ENCODE measurements at places on chromosomes 11 and 22.

- DNase-seq = no peak
These were observed at the start of gene OVOL1 for GRCh38 chr11:65786786-65787636. Gene OVOL1, plus strand, starts transcription at chr11:65787063. Its CDS starts 311 bp downstream, at chr11:65787374.

DNA sequence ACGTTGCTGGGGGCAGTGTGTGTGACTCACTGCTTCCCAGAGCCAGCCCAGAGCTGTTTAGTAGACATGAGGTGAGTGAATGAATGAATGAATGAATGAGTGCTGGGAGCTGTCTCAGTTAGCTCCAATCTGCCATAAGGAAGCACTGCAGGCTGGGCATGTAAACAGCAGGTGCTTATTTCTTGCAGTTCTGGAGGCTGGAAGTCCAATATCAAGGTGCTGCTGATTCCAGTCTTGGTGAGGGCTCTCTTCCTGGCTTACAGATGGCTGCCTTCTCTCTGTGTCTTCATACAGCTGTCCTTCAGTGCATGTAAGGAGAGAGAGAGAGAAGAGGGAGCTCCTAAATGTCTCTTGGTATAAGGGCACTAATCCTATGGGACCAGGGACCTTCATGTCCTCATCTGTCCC, 4.1 kb downstream of the C11orf21 start:
- no peak for DNase-seq

DNA sequence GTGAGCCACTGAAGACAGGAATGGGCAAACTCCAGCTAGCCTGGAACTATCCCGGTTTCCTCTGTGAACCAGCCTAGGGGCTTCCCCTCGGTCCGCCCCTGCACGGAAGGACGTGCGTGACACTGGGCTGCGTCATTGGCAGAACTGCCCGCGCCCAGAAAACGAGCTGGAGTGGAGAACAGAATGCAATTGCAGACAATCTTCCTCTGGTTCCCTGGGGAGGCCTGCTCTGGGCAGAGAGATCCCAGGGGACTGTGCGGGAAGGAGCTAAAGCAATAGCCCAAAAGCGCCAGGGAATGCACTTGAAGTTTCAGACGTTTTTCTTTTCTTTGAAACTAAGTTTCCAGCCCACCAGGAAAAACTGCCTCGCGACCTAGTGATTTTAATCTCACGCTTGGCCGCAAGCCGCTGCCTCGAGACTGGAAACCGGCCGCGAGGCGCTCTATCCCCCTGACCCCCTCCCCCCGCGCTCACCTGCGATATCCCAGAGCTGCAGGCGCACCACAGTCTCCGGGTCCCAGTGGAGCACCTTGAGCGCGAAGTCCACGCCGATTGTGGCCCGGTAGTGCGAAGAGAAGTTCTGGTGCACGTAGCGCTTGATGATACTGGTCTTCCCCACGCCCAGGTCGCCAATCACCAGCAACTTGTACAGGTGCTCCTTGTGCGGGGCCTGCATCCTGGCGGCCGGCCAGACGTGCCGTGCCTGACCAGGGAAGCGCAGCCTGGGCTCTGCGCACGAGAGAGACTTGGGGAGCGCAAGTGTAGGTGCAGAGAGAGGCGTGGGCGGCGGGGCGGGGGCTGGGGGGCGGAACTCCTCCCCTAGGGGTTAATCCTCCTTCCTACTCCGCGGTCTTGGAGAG, at the start of gene RAB38:
Gene RAB38 (minus strand): TSS at position 735 of the 860 bp plus-strand sequence. CDS start 59 bp downstream, at position 676.
- DNase-seq = no peak

- DNase-seq = no peak
These were observed 12.9 kb downstream of the CRYBB2 start for GRCh38 chr22:25232301-25232700.

- no peak for DNase-seq
These were observed 15.3 kb upstream of the ZC3H12C start for GRCh38 chr11:110077831-110078325.

GRCh38 chr11:367956-368413, 1.3 kb upstream of the B4GALNT4 start:
- no peak for DNase-seq

Data from HS-27A (cell line).